Activated CD4-positive, alpha-beta T cell treated with anti-CD3 and anti-CD28 coated beads for 24 hours (primary cell): ENCODE measurements at places on chromosomes 5 and 9.

DNA sequence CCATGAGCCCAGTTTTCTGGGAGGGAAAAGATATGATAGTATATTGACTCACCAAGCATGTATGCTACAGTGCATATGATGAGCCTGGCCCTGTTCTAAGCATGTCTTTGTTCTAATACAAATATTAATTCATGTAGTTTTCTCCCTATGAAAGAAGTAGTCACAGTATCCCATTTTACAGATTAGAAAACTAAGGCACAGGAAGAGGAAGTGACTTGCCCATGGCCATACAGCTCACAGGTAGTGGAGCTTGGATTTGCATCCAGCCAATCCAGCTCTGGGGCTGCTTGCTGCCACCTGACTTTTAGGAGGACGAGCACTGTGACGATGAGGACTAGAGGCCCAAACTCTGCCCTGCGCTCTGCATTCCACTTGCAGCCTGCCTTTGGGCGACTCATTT is 76.4 kb downstream of the AK8 start:
- no peak for DNase-seq

- no peak for DNase-seq
Observed at GRCh38 chr5:119273391-119273839, 82.4 kb upstream of the TNFAIP8 start.

GRCh38 chr5:170201311-170201710 is 31.5 kb upstream of the C5orf58 start:
- DNase-seq, result no peak

GRCh38 chr9:137809040-137809576 is 68.5 kb upstream of the CACNA1B start:
- no peak for DNase-seq

DNA sequence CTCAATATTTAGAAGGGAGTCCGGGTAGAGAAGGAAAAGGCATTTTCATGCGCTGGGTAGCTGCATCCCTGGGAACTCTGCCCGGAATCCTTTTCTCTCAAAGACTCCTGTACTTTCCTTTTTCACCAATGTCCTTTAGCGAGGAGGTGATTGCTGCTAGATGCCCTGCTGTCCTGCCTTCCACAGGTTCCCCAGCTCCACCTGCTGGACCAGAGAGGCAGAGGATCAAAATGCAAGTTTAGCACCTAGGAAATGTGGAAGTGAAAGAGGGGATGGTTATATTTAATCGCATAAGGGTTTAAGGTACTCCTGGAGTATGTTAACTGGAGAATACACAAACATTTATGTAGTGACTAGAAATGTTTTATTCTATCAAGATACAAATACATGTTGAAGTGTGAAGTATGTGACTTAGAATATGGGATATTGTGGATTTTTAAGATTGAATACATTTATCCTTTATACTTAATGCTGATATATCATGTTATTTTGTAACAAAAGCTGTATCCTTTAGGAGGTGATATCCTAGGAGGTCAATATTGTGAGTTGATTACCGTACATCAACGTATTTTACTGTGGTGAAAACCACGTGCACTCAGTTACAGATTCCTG is 145.7 kb downstream of the ARHGAP26 start:
- DNase-seq, result no peak

- DNase-seq, result no peak
Observed at GRCh38 chr5:82591021-82591515, 312.9 kb upstream of the RPS23 start.

DNA sequence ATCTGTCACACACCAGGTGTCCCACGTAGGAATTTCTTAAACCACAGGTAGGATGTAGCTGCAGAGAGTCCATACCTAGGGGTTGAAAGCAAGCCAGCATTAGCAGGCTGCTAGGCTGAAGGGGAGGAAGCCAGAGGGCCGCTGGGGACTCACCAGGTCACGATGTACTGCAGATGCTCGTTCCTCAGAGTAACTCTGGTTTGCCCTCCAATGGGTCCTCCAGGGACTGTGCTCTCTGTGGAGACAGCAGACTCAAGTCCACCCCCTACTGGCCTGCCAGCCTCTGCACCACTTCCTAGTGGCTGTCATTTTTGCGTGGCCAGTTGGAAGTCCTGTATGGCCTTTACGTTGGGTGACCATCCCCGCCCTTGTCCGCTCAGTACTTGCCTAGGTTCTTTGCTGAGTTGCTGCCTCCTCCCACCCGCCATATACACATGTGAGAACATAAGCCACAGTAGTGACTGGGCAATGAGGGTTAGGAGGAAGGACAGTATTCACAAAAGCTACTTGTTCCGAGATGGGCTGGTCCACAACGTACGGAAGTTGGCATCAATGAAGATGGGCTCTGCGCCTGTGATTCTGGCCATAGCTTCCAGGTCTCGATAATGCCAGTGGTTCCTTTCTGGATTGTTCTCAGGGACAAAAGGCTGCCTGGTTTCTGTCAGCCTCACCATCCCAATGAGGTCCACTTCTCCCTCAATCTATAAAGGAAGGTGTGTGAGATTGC is 4.1 kb downstream of the RPL7A start:
- no peak for DNase-seq

DNA sequence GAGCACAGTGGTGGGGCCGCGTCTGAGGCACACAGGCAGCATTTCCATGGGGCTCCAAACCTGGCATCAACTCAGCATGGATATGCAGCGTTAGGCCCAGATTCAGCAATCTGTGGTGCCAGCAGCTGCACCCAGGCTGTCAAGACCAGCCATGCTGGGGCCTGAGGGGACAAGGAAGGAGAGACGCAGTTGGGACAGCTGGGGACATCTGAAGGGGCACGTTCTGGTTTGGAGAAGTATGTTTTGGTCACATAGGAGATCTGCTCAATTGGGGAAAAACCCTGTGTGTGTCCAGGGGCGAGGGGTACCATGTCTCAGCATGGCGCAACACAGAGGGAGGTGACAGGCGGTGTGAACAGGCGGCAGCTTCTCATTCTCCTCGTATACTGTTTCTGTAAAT is 66.6 kb upstream of the ECM2 start:
- no peak for DNase-seq

DNA sequence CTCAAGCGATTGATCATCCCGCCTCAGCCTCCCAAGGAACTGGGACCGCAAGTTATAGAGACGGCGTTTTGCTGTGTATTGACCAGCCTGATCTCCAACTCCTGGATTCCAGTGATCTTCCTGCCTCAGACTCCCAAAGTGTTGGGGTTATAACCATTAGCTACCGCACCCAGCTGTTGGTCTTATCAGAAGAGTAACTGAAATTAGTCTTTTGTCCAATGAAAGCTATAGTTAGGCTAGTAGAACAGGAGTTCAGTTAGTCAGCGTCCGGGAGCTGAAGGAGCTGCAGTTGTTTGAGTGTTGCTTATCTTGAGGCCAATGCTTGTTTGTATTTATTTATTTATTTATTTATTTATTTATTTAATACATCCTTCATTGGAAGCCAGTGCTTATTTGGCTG is 3.2 kb upstream of the MIGA2 start:
- no peak for DNase-seq

DNA sequence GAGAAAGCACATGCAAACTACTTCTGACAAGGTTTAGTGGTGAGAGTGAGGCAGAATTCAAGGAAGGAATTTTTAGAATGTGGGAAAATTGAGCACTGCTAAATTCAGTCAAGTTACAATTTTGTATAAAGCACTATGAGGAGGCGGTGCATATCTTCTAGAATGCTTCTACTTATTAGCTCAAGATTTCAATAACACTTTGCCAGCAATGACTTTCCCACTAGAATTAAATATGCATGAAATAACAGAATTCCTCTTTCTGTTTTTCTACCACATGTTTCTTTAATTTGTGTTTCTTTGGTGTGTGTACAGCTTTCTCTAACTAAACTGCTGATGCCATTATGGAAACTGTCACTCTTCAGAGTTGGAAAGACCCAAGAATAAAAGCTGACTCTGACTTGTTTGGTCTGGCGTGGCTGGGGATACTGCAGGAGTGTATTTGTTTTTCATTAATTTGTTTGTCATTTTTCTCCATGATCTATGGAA is 163.5 kb downstream of the ARSB start:
- DNase-seq, result no peak

DNA sequence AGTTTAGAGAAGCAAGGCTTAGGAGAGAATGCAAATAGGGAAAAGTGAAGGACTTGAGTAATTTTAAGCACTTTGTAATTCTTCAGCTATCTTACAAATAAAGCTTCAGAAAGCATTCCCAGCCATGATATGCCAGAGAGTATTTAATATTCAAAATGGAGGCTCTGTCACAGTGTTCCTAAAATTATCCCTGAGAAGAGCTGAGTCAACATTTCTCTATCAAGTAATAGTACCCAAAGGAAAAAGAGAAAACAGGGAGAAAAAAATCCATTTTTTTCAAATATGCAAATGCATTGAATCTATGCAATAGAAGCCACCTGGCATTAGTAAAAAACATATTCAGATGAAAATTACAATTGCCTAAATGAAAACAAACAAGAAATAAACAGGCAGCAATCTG is 392.6 kb upstream of the FAM174A start:
- no peak for DNase-seq

DNA sequence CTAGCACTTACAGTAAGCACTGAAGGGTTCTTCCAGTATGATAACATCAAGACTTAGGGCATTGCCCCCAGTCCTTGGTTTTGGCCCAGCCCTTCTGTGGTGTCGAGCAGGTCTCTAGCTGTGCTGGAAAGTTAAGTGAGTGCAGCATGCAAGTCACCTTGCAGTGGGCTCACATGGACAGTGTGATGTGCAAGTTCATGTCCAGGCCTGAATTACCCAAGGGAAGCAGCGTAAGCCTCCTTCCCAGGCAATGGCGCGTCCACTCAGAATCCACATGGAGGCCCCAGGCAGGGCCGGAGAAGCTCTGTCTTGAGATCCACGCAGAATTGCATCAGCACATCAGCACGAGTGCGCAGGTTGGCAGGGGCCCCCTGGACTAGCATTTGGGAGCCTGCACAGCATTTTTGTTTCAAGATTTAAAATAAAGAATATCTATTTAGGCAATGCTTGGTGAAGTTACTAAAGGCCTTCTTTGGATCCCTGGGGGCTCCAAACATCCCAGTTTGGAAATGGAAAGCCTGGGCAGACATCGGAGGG is 108.4 kb upstream of the ALDH1B1 start:
- no peak for DNase-seq

DNA sequence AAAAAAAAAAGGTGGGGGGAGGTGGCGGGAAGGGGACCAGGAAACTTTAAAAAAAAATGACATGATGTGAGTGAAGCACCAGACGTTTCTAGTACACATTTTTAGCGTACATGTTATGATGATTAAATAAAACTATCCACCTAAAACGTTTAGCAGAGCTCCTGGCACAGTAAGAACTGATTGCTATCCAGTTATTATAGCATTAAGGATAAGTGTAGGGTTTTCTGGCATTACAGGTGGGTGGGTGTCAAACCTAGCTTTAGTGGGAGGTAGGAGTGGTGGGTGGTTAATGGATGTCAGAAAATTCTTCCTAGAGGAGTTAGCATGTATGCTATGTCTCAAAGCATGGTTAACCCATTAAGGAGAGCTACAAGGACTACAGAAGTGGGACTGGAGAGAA is 2329.5 kb downstream of the MAT2B start:
- DNase-seq, result no peak

- DNase-seq, result no peak
Observed at GRCh38 chr9:130624154-130624553, 40.2 kb upstream of the PRDM12 start.

DNA sequence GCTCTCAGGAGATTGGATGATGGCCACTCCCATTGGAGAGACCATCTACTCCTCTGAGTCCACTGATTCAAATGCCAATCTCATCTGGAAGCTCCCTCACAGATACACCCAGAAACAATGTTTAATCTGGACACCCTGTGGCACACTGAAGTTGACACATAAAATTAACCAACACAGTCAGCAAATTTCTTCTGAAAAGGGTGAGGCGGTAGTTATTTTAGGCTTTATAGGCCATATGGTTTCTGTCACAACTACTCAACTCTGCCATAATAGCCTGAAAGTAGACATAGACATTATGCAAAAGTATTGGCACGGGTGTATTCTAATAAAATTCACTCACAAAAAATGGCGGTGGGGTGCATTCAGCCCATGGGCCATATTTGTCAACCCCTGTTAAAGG is 244.5 kb upstream of the VLDLR start:
- DNase-seq, result no peak

DNA sequence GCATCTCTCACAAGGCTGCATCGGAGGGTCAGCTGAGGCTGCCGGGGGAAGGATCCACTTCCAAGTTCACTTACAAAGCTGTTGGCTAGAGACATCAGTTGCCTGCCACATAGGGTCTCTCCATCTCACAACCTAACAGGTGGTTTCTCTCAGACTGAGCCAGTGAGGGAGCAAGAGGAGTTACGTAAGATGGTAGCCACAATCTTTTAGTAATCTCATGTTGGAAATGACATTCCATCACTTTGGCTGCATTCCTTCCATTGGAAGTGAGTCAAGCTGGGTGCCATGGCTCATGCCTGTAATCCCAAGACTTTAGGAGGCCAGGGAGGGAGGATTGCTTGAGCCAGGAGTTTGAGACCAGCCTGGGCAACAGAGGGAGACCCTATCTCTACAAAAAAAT is 7.4 kb upstream of the GRK6 start:
- DNase-seq, result no peak

GRCh38 chr9:108860764-108861163 is 1.3 kb upstream of the ACTL7A start:
- no peak for DNase-seq

DNA sequence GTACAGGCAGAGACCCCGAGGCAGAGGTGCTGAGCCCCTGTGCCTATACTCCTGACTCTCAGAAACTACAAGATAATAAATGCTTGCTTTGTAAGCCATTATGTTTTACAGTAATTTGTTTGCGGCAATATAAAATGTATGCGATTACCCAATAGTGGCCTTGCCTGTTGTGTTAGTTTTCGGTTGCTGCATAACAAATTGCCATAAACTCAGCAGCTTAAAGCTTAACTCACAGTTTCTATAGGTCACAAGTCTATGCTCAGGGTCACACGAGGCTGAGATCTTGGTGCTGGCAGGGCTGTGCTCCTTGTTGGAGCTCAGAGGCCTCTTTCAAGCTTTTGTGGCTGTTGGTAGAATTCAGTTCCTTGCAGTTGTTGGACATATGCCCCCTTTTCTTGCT is 114.8 kb downstream of the COL23A1 start:
- no peak for DNase-seq

- DNase-seq, result no peak
Observed at GRCh38 chr5:15807871-15808270, 307.9 kb downstream of the FBXL7 start.

GRCh38 chr9:6855860-6856259 is 98.1 kb downstream of the KDM4C start:
- DNase-seq, result no peak

DNA sequence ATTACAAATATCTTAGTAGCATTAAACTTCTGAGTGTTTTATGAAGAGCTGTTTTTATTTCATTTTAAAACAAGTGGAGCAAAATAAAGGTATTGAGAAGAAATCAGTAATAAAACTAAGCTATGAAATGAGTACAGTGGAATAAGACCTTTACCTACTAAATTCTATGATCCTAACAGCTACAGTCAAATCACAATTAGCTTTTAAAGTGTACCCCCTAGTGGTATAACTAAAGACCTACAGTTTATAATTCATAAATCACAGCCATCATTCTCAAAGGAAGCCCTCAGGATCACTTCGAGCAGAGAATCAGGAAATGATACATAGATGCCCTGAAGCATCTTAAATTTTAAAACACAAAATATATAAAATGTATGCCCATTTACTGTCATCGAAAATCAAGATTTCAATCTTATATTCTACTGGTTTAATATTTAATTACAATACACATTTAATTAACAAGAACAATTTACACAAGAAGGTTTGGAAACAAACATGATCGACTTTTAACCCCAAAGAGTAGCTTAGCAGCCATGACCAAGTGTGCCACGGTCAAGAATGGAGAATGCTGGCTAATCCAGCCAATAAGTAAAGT is 12.3 kb downstream of the CCNH start:
- DNase-seq, result no peak
